ENCODE measurements at places on chromosomes 16 and 17.

GRCh38 chr17:64051153-64051552, 30.7 kb upstream of the ICAM2 start:
- DNase-seq = no peak

GRCh38 chr17:81294512-81295030, 536 bp downstream of the SLC38A10 start:
- DNase-seq = peak; percentile 57

GRCh38 chr17:49581648-49581998, 6.0 kb downstream of the NXPH3 start:
- DNase-seq = no peak

GRCh38 chr16:4203748-4204147, 38.1 kb downstream of the SRL start:
- DNase-seq = no peak

DNA sequence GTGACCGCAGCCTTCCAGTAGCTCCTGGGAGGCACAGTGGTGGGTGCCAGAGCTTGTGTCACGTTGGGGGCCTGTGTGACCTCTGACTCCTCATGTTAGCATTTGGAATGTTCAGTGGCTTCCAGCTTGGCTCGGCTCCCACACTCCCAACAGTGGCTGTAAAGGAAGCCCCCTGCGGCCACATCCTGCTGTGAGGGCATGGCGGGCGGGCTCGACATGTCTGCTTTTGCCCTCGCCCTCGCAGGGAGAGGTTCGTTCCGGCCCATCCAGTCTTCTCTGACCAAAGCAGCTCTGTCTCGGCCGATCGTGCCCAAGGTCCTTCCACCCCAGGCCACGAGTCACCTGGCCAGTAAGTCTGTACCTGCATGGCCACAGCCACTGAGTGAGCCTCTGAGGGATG, 12.2 kb upstream of the JPT2 start:
- no peak for DNase-seq

- no peak for DNase-seq
These were observed 10.0 kb downstream of the RGS11 start for GRCh38 chr16:265711-266110.

GRCh38 chr17:65553646-65554552, 7.5 kb downstream of the AXIN2 start:
- no peak for DNase-seq

GRCh38 chr16:57688987-57689761, 5.4 kb upstream of the DRC7 start:
- no peak for DNase-seq

DNA sequence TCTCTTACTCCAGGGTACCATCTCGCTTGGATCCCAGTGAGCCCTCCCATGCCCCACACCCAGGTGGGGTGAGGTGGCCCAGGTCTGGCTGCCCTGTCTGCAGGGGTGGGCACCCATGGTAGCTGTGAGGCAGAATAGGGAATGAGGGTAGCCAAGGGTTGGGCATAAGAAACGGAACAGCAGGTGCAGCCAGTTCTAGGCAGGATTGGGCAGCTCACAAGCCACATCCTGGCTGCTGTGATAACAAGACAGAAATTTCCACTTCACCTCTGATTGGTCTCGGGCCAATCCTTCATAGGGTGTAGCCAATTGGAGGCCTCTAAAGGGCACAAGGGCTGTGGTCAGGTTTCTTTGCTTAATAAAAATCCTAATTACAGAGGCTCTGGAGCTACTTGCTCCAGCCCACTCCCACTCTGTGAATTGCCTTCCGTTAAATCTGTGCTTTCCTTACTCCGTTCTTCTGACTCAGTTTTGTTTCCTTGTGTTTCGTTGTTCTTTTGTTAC, 1.5 kb upstream of the ARHGDIG start:
- peak; percentile 43 for DNase-seq

GRCh38 chr17:50382931-50383330, 9.9 kb downstream of the EME1 start:
- no peak for DNase-seq

- no peak for DNase-seq
These were observed 106.5 kb downstream of the CDH8 start for GRCh38 chr16:61929776-61930175.

DNA sequence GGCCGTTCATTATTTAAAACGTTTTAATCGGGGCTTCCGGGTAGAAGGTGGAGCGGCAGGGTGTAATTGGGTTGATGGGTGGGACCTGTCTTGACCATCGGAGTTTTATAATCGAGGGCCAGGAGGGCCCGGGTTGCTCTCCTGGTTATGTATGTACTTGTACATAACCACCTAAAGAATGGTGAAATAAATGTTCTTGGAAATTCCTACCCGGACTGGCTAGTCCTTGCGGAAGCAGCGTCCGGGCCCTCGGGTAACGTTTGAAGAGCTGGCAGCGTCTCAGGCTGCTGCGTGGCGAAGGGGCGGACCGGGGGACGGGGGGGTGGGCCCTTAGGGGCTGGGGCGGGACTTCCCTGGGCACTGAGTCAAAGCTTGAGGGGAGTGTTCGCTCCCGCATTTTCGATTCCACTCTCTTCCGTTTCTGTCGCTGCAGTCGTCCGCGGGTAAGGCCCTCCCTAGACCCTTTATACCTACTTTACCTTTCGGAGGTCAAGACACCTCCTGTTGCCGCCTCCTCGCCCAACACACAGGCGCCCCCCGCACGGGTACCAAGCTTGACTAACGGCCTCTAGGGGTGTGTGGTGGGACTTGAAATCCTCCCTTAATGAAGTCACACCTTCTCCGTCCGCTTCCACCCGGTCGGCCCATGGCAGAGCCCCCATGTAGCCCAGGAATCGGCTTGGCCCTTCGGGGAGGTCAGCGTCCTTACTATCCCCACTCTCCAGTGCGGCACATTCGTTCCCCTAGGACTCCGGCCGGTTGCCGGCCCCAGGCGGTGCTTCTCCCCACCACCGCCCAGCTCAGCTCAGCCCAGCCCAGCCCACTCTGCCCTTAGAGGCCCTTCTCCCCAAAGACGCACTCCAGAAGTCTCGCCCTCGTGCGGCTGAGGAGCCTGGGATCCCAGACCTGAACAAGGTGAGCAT, at the start of gene TMEM106A:
TMEM106A (plus strand) TSS at position 396 of the 923 bp plus-strand sequence. CDS start 1,167 bp downstream, outside the sequence.
- DNase-seq = peak; percentile 94

GRCh38 chr16:10332241-10332640, 53.6 kb upstream of the ATF7IP2 start:
- no peak for DNase-seq

GRCh38 chr17:12231355-12231682, 210.6 kb downstream of the MAP2K4 start:
- peak; percentile 31 for DNase-seq

GRCh38 chr17:3724378-3725077, 825 bp downstream of the HASPIN start:
- peak; percentile 25 for DNase-seq

DNA sequence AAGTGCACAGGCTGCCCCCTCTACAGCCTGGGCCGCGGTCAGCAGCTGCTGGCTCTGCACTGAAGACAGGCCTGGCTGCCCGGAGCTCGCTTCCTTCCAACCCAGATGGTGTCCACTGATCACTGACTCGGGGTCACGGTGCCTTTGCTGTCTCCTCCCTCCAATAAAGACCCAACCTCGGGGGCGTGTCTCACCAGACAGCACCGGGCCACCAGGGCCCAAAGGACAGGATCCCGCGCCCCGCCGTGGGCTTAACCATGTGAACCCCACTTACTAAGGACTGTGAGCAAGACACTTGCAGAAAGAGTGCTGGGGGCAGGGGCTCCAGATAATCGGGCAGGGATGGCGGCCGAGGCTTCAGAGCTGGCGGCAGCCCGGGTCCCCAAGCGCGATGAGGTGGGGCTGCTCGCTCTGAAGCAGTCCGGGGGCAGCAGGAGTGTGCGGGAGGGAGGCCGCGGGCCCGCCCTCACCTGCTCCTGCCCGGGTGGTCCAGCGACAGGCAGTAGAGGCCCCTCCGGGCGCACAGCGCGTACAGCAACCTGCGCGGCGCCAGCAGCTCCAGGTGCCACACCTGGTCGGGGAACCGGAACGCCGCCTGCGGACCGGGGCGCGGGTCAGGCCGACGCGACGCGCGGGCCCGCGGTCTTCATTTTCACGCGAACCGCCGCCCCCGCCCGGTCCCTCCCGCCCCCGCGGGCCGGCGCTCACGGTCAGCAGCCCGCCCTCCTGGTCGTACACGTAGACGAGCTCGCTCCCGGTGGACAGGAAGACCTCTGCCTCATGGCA, 502 bp downstream of the FAAP100 start:
- DNase-seq = peak; percentile 66

DNA sequence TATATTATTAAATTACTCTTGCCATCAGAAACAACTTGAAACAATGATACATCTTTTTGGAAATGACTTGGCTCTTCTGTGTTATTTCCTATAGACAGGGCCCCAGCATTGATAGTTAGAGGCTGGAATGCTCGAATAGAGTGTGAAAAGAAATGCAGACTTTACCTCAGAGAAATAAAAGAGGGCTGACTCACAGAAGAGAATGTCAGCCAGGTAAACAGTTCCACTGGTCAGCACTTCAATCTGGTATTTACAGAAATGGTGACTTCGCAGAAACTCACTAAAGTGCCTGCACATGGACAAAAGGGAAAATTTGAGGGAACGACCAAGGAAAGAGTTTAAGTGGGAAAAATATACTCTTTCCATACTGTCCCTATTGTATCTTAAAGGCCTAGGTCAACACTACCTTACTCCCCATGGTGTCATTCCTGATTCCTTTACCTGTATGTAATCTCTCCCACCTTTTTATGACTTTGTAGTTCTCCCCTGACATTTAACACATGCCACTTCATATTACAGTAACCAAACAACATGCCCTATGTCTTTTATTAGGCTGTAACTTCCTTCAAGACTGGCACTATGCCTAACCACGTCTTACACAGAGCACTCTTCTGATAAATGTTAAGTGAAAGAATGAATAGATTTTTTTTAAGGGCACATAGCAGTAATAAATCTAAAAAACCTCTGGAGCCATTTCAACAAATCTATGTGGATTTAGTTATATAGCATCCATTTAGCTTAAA, 36.7 kb downstream of the AKAP10 start:
- DNase-seq = peak; percentile 47

GRCh38 chr16:79618041-79618691, 17.6 kb upstream of the MAF start:
- DNase-seq = no peak

DNA sequence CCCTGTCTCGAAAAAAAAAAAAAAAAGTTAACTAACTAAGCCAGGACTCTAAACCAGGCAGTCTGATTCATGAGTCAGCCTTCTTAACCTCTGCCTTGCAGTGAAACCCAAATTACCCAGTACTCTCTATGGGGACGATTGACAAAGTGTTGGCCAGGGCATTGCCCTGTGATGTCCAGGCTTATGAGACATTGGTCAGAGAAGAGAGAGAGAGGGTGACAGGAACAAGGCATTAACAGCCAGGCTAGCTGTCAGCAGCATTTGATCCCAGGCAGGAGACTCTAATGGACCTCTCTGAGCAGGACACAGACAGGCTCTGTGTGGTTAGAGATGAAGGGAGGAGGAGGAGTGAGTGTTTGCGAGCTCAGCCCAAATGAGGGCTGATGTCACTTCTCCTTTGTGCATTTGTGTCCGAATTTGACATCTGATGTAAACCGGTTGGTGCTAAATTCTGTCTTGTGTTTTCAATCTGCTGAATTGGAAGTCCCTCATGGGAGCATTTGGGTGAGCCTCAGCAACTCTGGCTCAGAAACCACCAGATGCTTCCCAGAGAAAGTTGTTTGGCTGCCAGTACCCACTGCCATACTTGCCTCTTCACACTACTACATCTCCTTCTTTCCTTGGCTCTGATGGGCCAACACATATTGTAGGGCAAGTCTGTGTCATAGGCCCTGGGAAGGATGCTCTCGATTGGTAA, 4.3 kb upstream of the MYL4 start:
- peak; percentile 42 for DNase-seq
